AG09309 (cell line): ENCODE measurements at places on chromosomes 1 and 21.
A peak's percentile ranks its signal among the peaks of the same experiment; 100 is the strongest.

GRCh38 chr1:45205910-45206721 lies at the start of gene ZSWIM5:
Gene ZSWIM5, minus strand, starts transcription at chr1:45206605. Its CDS starts 255 bp downstream, at chr1:45206350.
- DNase-seq: no peak

- no peak for DNase-seq
Measured at GRCh38 chr1:182238421-182238820, 153.2 kb downstream of the GLUL start.

- DNase-seq: no peak
Measured at GRCh38 chr1:20080441-20081352, 10.7 kb downstream of the PLA2G5 start.

- DNase-seq: no peak
Measured at GRCh38 chr1:168386492-168386891, 105.8 kb downstream of the TBX19 start.

DNA sequence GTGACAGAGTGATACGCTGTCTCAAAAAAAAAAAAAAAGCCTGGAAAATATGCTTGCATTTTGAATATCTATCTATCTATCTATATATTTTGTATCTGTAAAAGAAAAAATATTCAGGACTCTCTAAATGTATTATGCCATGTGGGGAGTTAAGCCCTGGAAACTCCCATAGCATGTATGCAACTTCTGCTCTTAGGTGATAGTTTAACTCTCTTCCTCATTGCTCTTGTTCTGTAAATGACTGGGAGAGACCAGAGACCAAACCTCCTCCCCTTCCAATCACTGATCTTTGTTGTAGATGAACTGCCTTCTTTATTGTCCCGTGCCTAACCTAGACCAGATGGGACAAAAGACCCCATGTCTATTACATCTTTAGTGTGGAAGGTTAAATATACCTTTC lies 37.6 kb upstream of the CAMTA1 start:
- no peak for DNase-seq

- no peak for DNase-seq
Measured at GRCh38 chr1:205417870-205418635, 3.8 kb downstream of the LEMD1 start.

DNA sequence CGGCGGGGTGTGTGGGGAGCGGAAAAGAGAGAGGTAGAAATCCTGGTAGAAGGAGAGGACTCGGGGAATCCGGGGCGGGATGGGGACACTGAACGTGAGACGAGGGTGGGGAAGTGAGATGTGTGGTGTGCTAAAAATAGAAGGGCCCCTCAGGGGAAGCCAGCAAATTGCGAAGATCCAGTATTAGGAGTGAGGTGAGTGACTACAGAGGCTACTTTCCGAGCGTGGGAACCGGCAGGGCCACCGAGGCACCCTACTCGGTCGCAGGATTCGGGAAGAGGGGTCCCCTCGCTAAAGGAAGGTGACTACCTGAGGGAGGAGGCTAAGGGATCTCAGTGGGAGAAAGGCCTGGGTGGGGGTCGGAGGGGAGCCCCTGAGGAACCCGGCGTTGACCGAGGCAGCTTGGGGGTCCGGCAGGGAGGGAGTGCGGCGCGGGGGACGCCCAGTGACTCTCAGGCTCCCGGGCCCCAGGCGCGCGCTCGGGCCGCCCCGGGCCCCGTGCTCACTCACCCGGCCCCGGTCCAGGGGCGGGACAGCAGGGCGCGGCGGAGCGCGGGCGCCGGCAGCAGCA lies 318 bp downstream of the ALDH4A1 start:
- DNase-seq: no peak

GRCh38 chr1:55195521-55196233 lies 19.5 kb downstream of the USP24 start:
- DNase-seq: peak; percentile 50

- DNase-seq: no peak
Measured at GRCh38 chr1:17731460-17731859, 23.7 kb upstream of the ACTL8 start.

DNA sequence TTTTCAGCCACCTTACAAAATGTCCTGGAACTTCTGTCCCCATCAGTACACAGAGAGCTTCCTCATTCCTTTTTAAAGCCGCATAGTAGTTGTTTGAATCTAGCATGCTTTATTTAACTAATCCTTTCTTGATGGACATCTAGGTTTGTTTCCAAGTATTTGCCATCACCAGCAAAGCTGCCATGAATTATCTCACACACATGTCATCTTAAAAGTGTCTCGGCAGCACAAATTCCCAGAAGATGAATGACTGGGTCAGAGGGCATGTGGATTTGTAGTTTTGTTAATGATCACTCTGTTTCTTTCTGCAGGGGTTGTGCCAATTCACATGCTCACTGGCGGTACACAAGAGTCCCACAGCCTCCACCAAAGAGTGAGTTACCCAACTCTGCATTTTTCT lies 68.3 kb downstream of the CLIC6 start:
- no peak for DNase-seq

GRCh38 chr1:205554026-205554811 lies 49.8 kb downstream of the CDK18 start:
- DNase-seq: no peak

GRCh38 chr21:46598581-46599572 lies 6.0 kb downstream of the S100B start:
- DNase-seq: peak; percentile 68

DNA sequence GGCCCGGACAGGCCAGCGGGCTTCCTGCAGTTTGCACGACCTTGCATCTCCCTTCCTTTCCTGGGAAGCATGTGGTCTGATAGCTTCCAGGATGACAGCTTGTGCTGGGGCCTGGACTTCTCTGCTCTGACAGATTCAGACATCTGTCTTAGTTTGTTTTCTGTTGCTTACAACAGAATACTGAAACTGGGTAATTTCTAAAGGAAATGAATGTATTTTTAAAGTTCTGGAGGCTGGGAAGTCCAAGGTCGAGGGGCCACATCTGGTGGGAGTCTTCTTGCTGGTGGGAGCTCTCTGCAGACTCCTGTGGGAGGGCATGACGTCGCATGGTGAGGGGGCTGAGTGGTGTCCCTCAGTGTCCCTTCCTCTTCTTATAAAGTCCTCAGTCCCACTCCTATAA lies 35.3 kb upstream of the TENT5B start:
- no peak for DNase-seq

GRCh38 chr1:1543706-1544099 lies 3.3 kb upstream of the TMEM240 start:
- no peak for DNase-seq

- no peak for DNase-seq
Measured at GRCh38 chr1:73181190-73181540, 898.8 kb upstream of the NEGR1 start.

- DNase-seq: peak; percentile 13
Measured at GRCh38 chr1:212366901-212367300, 47.8 kb downstream of the PACC1 start.

- no peak for DNase-seq
Measured at GRCh38 chr1:211606914-211607753, 28.2 kb upstream of the SLC30A1 start.

DNA sequence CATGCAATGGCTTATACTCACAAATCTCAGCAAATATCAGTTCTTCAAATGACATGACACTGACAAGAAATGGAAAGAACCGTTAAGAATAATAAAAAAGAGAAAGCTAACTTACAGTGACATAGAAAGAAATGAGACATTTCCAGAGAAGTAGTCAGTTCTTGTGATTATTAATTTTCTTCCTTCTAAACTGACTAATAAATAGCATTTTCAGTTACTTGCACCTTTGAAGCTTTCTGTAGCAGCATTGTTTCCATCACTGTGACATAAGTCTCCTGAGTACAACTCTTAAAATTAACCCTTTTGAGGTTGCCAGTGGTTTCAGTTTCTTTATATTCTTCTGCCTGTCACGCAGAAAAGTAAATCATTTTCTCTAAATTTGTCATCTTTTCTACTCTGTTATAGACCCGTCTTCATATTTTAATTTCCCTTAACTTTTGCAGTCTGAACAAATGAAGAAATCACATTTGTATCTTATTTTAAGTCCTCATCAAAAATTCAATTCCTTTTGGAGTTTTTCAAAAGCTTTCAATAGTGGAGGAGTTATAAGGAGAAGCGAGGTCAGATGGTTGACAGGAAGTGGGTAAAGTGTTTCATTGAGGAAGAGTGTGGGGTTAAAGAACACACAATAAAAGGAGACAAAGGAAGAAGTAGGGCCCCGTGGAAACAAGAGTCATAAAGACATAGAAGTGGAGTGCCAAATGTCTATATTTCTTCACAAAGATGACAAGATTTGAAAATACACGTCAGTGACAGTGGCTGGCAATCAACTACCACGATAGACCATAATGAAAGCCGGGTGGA lies 57.9 kb upstream of the S1PR1 start:
- no peak for DNase-seq

- no peak for DNase-seq
Measured at GRCh38 chr1:154808909-154809262, 61.2 kb downstream of the KCNN3 start.

- no peak for DNase-seq
Measured at GRCh38 chr1:94142022-94142421, 21.1 kb upstream of the ABCA4 start.

DNA sequence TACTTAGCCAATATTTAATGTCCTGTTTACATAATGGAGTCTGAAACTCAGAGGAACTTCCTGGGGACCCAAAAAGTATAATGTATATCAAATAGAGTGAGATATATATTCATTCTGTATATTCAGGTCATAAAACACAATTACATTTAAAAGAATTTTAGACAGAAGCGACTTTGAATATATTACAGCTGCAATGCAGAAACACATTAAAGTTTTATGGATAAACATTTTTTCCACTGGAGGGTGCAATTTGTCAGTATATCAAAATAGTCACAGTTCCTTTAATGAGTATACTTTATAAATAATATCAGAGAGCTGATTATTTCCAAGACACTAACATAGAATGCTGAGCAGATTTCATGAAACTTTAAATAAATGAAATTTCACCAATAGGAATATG lies 43.9 kb upstream of the CRB1 start:
- no peak for DNase-seq

DNA sequence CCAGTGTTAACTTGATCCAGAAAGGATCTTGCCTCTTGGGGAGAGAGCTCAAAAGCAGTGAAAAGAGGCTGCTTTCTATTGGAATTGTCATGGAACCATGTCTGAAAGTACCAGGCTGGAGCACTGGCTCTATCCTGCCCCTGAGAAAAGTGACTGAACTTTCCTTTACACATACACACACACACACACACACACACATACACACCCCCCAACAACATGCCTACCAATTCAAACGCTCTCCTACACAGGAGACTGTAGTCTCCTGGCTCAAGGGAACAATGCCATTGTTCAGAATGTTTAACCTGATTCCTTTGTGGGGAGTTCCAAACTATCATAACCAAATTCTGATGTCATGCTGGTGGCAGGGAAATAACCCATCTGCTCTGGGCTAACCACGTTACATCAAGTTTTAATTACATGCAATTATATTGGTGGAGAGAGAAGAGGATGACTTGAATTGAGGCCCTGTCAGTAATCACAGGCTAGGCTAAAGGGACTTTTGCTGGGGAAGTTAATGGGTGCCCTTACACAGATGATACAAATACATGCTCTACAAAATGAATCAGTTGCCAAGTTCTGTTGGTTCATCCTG lies 52.3 kb upstream of the DUSP10 start:
- DNase-seq: peak; percentile 3

DNA sequence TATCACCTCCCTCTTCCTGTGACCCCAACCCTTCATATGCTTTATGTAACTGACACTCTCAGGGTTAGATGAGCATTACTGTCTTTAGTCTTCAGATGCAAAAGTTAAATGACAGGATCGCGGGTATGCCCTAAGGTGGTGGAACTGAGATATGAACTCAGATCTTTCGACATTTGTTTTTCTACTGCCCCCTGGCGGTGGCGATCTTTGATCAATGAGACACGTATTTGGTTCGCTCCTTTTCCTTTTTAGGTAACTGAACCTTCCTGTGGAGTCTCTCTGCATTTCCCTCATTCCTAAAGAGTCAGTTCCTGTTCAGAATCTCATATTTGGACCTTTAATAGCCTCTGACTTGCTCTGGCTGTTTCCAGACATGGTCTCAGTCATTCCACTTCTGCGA lies 47.8 kb upstream of the ZP4 start:
- DNase-seq: no peak

DNA sequence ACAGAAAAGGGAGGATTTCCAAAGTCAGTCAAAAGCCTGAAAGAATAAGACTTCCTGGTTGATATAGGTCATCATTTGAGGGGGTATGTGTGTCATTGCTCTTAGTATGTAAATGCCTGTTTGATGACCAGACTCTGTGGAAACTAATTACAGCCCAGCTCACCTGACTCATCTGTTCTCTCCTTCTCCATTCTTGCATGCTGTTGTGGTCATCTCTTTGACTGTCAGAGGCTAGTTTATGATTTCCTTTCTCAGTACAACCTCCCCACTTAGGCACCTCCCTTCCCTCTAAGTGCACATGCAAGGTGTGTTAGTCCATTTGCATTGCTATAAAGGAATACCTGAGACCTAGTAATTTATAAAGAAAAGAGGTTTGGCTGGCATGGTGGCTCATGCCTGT lies 2.4 kb upstream of the C1orf116 start:
- peak; percentile 42 for DNase-seq

DNA sequence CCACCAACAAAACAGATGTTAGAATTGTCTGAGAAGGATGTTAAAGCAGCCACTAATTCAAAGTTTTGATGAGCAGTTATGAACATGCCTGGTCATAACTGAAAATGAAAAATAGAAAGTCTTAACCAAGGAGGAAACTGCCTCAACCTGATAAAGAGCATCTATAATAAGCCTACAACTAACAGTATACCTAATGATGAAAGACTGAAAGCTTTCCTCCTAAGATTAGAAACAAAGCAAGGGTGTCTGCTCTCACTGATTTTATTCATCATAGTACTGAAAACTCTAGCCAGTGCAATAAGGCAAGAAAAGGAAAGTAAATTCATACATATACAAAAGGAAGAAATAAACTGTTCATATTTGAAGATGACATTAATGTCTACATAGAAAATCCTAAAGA lies 82.0 kb downstream of the KCNK1 start:
- DNase-seq: no peak

DNA sequence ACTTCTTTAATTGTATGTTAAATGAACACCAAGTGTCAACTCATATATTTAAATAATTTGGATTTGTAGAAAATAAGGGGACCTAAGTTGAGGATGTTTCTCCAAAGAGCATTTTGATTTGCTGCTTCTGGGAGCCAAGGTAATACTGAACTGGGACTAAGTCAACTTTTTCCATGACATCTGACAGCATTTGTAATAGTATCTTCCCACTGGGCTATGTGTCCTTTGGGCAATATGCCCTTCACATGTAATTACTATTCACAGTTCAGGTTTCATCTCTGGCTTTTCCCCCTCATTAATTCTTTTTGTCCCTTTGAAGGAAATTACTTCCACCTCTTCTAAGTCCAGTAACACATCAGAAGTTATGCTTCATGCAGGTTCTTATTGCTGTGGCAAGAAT lies 36.7 kb upstream of the HP1BP3 start:
- DNase-seq: no peak

DNA sequence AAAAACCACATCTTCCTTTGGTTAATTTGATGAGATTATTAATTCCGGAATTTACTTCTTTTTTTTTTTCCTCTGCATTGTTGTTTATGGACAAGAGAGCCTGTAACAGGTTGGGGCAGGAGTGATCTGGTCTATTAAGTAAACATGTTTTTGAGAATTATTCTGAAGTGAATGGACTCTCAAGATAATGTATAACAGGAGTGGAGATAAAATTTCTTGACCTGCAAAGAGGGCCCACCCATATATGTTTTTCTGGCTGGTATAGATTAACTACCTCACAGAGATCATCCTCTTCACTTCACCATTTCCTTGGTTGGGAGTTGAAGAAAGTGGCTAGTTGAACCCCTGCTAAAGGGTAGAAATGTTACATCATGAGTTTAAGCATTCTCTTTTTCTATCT lies 10.7 kb downstream of the DDI2 start:
- DNase-seq: no peak
